ENCODE measurements at places on chromosomes 12 and 14.

GRCh38 chr12:76173756-76174155 is 89.3 kb upstream of the NAP1L1 start:
- no peak for DNase-seq

DNA sequence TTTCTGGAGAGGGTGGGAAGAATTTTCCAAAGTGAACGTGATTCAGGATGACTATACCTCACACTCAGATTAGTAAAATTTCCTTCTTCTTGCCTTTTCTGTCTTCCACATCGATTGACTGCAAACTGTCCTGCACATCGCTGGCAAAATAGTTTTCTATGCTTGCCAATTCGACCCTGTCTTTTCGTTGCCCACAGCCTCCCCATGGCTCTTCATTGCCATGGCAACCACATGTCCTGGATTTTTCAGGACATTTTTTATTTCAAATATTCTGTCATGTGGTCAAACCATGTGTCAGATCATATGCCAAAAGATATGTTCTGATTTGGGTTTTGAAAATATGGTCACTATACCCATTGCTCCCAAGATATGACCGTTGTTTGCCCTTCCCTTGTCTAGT is 46.9 kb upstream of the OTX2 start:
- no peak for DNase-seq

DNA sequence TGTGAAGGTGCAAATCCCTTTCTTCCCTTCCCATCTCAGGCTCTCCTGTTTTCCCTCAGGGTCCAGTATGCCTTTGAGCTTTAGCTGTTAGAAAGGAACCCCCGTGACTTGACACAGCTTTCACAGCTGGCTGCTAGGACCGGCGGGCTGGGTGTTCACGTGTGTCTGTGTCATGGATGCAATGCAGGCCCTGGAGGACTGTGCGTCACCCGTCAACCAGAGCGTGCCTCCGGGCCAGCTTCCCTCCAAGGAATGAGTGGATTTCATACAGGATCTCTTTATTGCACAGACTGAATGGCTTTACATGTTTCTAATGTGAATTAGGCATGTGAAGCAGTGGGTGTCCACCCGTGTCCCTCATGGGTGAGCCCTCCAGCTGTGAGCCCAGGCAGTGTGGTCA is 77.4 kb downstream of the AACS start:
- DNase-seq: no peak

GRCh38 chr14:22024137-22024536 is 350.5 kb upstream of the OR4E1 start:
- no peak for DNase-seq

DNA sequence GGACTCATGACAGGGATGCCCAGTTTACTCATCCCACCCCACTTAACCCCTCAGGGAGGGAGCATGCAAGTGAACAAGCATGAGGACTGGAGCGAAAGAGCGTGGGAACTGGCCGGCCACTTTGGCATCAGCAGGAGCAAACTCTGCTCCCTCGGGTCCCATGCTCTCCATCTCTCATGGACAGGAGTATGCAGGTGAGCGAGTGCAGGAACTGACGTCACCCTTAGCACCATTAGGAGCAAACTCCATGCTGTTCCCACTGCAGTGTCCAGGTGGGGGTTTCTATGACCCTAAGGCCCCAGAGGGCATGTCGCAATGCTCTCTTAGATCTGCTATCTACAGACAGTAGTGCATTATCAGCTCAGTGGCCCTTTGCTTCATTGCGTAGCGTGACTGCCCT is 821.8 kb upstream of the LRFN5 start:
- no peak for DNase-seq

GRCh38 chr12:57148469-57149244 is 1.2 kb upstream of the LRP1-AS start:
- DNase-seq: peak; percentile 89

GRCh38 chr12:54166567-54167499 is 22.0 kb downstream of the SMUG1 start:
- no peak for DNase-seq

DNA sequence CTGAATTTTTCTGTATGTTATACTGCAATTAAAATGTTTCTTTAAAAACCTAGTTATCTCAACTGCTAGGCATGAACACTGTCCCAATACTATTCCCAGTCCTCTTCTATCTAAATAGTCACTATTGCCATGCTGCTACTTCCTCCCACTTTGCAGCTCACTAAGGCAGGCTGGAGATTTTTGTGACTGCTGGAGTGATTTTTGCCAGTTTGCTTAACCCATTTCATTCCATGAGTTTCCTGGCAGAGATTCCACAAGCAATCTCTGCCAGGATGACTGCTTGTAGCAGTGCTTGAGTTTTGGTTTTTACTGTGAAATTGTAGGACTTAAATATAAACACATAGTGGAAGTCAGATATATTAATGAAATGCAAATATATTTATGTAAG is 80.8 kb downstream of the BHLHE41 start:
- DNase-seq: peak; percentile 68

DNA sequence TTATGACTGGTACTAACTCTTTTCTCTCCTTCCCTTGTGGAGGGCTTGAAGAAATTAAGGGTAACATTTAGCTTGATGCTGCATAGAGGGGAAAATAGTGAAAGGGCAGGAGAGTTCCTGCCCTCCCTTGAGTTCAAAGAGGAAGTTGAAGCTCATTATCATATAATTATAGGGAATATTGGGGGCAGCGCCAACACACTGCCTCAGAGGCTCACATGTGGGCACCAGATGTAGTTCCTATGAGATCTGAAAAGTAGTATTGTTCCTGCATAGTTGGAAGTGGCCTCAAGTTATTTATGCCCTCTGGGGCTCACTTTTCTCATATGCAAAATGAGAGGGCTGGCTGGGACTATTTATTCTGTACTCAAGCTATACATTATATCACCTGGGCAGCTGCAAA is 33.0 kb upstream of the FGF23 start:
- no peak for DNase-seq

- DNase-seq: peak; percentile 48
Measured at GRCh38 chr12:65784289-65785015, 39.8 kb upstream of the HMGA2 start.

- DNase-seq: peak; percentile 54
Measured at GRCh38 chr12:91327889-91328288, 145.3 kb upstream of the DCN start.

DNA sequence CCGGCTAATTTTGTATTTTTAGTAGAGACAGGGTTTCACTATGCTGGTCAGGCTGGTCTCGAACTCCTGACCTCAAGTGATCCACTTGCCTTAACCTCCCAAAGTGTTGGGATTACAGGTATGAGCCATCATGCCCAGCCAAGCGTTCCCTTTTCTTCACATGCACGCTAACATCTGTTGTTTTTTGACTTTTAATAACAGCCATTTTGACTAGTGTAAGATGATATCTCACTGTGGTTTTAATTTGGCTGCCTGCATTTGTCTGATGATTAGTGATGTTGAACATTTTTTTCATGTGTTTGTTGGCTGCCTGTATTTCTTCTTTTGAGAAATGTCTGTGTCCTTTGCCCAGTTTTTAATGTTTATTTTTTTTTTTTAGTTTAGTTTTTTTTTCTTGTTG is 10.2 kb upstream of the YARS2 start:
- peak; percentile 86 for DNase-seq

- DNase-seq: peak; percentile 45
Measured at GRCh38 chr14:80304125-80304766, 92.9 kb upstream of the DIO2 start.

- DNase-seq: peak; percentile 46
Measured at GRCh38 chr14:65255029-65255545, 152.8 kb upstream of the MAX start.

DNA sequence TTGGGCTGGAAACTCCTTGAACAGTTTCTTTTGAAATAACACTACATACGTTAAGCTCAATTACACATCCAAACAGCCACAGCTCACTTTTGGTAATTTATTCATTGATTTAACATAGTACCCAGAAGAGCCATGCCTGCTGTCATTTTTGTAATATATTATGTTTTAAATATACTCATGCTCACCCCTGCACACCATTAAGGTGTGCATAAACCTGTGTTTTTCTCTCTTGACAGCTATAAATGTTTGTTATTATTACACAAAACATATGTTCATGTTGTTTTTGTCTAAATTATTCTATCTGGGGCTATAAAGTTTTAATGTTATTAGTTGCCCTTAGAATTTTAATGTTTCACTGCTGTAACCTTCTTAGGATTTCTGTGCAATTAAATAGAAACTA is 296.1 kb downstream of the AKAP6 start:
- no peak for DNase-seq

DNA sequence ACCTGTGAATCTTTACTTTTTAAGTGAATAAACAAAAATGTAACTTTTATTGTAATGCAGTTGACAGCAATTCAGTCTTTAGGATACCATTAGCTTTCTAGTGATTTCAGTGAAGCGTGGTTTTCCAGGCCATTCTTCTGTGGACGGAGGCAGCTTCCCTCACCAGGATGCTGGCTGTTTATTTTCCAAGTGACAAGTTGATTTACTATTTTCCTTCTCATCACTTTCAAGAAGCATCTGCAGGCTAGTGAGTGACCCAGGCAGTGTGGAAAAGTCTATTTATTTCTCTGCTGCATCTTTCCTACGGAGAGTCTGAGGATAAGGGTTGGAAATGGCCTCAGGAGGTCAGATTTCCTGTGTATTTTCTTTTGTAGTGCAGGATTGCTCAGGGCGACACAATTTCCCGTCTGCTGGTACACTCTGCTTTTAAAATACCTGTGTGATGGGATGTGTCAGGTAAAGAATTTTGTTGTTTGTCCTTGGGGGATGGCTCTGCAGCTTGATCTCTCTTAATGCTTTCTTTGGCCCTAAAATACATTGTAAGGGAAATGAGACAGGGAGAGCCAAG is 467.8 kb downstream of the NRXN3 start:
- no peak for DNase-seq

DNA sequence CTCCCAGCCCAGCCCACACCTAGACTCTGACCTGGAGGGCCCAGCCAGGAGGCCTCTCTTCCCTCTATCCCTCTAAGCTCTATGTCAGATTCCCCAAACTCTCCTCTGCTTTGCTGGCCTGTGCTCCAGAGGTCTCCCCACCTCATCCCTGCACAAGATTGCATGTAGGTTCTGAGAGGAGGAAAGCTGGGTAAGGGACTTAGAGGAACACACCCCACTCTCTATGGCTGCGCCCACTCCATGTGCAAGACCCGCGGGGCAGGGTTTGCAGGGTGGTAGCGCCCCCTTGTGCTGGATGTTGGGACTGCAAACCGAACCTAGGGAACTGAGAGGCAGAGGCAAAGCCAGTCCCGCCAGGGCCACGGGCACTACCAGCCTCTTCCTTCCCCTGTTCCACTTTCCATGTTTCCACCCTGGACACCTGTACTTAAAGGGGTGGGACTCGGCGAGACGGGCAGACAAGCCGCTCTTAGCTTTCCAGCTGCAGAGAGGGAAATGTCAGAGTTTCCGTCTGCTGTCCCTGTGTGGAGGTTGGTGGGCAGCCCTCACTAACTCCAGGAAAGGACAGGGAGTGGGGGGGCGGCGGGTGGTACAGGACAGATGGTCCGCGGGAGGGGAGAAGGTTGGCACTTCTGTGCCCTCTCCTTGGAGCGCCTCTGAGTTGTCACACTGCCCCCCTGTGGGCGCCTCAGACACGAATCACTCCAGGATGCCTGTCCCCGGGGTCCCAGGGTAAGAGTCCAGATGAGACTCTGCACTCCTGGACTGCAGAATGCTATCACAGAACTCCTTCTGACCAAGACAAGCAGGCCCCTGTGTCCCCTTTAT is 16.8 kb downstream of the MMP14 start:
- DNase-seq: peak; percentile 81

DNA sequence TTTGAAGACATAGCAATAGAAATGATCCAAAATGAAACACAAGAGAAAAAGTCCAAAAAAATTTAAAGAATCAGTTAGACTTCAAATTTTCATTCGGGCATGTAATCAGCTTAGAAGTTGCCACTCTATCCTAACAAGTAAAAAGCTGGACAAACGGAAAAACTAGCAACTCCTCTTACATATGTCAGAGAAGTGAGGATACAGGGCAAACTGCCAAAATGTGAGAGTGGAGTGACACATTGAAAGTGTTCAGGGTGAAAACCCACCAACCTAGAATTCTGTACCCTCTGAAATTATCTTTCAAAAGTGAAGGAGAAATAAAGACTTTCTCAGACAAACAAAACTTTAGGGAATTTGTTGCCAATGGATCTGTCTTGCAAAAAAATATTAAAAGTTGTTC is 42.0 kb upstream of the CHPT1 start:
- DNase-seq: no peak

GRCh38 chr12:106131676-106132075 is 7.1 kb downstream of the NUAK1 start:
- no peak for DNase-seq

DNA sequence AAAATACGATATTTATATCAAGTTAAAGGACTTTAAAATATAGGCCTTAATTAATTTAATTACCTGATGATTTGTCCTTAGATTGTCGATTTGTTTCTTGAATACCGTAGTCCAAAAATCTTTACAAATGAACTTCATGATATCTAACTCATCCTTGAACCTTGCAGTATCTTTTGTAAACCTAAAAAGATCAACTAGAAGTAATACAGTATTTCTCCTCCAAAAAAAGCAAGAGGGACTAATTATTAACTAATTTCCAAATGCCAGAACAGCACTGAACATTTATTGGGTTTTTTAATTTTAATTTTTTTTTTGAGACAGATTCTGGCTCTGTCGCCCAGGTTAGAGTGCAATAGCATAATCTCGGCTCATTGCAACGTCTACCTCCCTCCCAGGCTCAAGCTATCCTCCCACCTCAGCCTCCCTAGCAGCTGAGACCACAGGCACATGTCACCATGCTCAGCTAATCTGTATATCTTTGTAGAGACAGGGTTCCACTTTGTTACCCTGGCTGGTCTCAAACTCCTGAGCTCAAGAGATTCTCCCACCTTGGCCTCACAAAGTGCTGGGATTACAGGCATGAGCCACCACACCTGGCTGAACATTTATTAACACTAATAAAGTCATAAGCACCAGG is 11.8 kb downstream of the TRAPPC6B start:
- DNase-seq: no peak

DNA sequence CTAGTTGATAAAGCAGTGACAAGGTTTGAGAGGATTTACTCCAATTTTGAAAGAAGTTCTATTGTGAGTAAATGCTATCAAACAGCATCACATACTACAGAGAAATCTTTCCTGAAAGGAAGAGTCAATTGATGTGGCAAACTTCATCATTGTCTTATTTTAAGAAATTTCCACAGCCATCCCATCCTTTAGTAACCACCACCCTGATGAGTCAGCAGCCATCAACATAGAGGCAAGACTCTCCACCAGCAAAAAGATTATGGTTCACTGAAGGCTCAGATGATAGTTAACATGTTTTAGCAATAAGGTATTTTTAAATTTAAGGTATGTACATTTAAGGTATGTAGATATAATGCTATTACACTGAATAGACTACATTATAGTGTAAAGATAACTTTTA is 122.1 kb upstream of the ARHGAP5 start:
- no peak for DNase-seq
